ENCODE measurements at places on chromosomes 12 and 14. TPM values are rescaled to one million over a fixed set of nuclear protein-coding genes. Genes with fewer than 3 reads are reported as not detected.

DNA sequence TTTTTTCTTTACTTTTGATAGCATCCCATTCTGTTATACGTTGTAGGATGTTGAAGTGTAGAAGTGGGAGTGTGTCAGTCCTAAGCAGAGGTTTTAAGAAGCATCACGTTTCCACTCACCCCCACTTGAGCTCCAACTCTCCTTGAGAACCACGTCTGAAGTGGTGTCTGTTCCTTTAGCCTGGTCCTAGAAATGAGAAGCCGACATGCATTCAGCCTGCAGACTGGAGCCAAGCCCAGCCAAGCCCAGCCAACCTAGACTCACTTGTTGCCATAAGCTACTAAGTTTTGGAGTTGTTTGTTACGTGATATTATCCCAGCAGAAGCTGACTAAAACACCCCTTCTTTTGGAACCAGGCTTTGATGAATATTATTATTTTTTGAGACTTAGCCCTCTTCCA lies 4.4 kb upstream of the ELK3 start:
- no peak for DNase-seq

- no peak for DNase-seq
Measured at GRCh38 chr12:19239616-19240234, 110.2 kb downstream of the PLEKHA5 start.

- DNase-seq: no peak
Measured at GRCh38 chr12:12626471-12626870, 14.8 kb downstream of the CREBL2 start.

DNA sequence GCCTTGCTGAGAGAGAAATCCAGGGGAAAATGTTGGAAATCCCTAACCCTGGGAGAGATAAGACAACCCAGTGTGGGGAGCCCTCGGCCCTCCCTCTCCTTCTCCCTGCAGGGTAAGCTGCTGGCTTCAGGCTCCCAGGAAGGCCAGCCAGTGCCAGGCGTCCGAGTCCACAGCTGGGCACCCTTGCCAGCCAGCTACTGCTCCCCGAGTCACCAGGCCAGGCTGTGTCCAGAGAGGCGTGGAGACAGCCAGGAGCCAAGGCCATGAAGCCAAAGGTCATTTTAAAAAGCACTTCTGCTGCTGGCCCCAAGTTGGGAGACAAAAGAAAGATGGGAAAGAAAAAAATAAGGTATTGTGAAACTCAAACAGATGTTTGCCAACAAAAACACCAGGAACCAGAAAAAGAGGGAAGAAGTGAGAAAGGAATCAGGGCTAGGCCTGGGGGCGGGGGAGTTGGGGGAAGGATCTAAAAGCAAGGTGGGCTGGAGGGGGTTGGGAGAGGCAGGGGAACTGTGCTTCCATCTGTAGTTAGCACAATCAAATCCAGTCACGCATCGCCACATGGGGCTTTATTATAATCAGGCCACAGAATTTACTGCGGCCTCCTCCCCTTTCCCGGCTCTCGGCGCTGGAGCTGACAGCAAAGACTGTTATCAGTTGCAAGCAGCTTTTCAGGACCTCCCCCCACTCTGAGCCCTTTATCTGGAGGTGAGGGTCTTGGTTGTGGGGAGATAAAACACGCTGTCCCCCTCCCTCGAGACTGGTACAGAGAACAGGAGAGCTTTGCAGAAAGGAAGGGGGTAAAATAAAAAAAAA lies 33.5 kb downstream of the RBM19 start:
- DNase-seq: no peak

GRCh38 chr12:117328556-117329100 lies 32.8 kb downstream of the NOS1 start:
- DNase-seq: no peak

GRCh38 chr14:41303506-41303905 lies 303.2 kb upstream of the LRFN5 start:
- no peak for DNase-seq

The LTBP2 gene
- 0.43 TPM for total RNA-seq

The AMDHD1 gene
- total RNA-seq: 15.6 TPM

The INHBC gene
- total RNA-seq: not detected

The AHNAK2 gene
- 35.9 TPM for total RNA-seq

The FOXG1 gene
- not detected for total RNA-seq

The MEG3 gene
- 0.69 TPM for total RNA-seq
